ENCODE measurements at places on chromosomes 2 and 18. TPM values are rescaled to one million over a fixed set of nuclear protein-coding genes. Genes with fewer than 3 reads are reported as not detected.

DNA sequence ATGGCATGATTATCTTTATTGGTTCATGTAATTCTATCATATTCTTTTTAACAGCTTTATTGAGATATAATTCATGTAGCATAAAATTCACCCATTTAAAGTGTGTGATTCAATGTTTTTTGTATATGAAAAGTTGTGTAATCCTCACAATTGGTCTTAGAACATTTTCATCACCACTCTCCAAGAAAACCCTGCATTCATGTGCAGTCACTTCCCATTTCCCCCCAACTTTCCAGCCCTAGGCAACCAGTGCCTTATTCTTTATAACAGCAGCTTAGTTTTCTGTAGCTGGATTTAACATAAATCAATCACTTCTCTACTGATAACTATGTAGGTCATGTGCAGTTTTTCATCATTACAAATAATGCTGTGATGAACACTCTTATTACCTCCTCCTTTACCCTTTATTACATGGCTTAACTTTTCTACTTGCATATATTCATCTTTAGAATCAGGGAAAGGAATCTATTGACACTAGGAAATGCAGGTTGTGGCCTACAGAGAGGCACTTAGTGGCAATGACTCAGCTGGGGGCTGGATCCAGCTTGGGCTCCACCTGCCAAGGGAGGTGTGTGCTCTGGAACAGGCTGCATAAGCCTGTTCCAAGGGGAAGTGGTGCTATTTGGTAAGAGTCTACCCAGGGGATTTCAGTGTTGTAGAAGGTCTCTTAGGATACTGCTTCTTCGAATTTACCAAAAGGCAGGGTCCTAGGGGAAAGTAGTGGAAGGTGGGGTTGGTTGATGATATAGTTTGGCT, 89.1 kb downstream of the ETAA1 start:
- DNase-seq = peak; percentile 49

GRCh38 chr2:135773917-135774316, 32.3 kb downstream of the UBXN4 start:
- DNase-seq = no peak

GRCh38 chr2:236642584-236643291, 73.1 kb downstream of the ACKR3 start:
- DNase-seq = peak; percentile 66

DNA sequence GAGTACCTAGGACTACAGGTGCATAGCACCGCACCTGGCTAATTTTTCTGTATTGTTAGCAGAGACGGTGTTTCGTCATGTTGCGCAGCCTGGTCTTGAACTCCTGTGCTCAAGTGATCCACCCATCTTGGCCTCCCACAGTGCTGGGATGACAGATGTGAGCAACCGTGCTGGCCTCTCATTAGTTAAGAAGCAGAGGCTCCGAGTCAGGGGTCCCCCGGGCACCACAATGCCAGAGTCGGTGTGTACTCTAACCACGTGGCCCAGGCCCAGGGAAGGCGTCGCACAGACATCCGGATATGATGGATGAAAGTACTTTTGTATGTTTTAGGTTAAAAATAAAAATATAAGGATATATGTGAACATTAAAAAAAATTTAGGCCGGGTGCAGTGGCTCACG, 28.3 kb upstream of the HPCAL1 start:
- peak; percentile 27 for DNase-seq

- DNase-seq = no peak
These were observed 484 bp upstream of the DARS1 start for GRCh38 chr2:135985826-135986393.

GRCh38 chr18:25164211-25164847, 187.6 kb downstream of the ZNF521 start:
- DNase-seq = no peak

The MC2R gene
- not detected for total RNA-seq

GRCh38 chr2:106061611-106062349, 132.3 kb downstream of the UXS1 start:
- no peak for DNase-seq

The PAPOLG gene
- total RNA-seq = 33.4 TPM

DNA sequence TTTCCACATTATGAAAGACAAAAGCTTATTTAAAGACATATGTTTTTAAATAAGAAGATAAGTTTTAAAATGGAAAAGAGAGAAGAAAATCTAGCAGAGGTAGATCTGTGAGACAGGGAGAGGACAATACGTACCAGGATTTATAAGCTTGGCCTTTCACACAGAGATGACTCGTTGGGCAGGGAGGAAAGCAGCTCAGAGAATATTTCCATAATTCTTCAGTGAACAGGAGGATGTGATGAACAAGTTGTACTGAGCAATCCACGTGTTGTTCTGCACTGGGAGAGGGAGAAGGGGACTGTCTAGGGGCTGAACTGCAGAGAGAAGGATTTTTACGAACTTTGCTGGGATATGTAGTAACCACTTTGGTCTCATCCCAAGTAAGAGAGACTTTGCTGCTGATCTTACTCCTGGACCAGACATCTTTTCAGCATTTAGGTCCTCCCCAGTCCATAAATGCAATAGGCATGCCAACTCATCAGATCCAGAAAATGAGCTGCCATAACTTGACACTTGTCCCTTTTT, 162.5 kb upstream of the SETBP1 start:
- no peak for DNase-seq

DNA sequence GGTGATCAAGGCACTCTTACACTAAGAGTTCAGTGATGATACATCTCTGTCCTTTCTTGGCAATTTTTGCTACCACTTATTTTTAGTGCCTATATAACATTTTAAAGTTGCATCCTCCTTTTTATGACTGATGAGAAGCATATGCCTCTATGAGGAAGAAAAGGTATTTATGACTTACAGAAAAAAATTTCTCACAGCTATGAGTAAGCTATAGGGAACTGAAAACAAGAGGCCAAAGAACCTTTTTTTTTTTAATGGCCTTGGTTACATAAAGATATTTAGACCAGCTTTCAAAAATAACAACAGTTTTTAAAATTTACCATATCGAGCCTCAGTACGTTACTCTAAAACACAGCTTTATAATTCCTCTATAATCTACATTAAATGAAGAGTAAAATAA, 21.3 kb downstream of the MBD5 start:
- no peak for DNase-seq

- no peak for DNase-seq
These were observed 58.3 kb downstream of the COL6A3 start for GRCh38 chr2:237355701-237356100.

The IMMT gene
- total RNA-seq = 96.8 TPM

DNA sequence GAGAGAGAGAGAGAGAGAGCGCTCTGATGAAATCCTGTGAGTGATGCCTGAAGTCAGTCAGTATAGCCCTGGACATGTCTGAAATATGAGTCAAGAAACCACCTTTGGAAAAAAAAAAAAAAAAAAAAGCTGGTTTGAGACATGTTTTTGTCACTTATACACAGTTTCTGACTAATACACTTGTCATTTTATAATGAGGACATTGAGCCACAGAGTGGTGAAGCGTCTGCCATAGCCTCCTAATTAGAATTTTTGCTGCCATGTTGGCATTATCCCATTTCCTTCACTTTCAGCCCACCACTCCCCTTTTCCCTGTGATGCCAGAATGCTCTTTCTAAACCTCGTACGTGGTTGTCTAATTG, 15.7 kb upstream of the MYO3B start:
- DNase-seq = no peak

The COL5A2 gene
- total RNA-seq = 313 TPM

The TRIB2 gene
- total RNA-seq = 30.9 TPM

DNA sequence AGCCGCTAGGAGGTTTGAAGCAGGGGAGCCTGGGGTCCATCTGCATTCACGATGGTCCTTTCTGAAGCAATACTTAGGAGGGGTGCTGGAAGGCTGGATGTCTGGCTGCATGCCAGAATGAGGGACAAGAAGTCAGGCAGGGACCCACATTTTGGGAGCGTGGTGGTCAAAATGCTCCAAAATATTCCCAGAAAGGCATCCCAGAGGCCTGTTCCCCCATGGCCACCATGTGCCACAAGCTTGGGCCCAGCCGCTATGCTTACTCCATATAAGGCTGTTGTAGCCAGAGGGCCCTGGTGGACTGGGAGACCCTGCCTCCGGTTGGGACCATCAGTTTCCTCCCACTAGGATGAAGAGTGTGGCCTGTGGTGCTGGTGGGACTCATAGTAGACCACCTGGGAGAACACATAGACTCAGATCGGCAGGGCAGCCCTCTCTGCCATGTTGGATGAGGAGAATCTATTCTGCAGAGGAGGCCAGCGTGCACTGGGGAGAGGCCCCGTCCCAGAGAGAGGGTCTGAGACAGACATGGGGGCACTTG, 3.6 kb upstream of the PROM2 start:
- peak; percentile 22 for DNase-seq

GRCh38 chr2:170578606-170579005, 136.5 kb upstream of the SP5 start:
- DNase-seq = no peak

DNA sequence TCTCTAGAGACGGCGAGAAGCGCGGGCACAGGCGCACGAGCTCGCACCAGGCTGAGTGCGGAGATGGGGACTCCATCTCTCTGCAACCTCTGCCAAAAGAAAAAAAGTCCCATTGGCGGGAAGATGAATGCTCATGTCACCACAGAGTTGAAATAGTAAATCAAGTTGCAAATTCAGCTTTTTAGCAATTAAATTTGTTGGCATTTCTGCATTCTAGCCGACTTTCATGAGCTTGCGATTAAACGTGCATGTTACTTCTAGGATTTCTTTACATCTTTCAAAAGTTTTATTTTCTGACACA, 588 bp downstream of the CHAC2 start:
- no peak for DNase-seq

GRCh38 chr18:51154431-51155063, 42.9 kb downstream of the MEX3C start:
- DNase-seq = no peak

- peak; percentile 80 for DNase-seq
These were observed 505.4 kb downstream of the PLCL1 start for GRCh38 chr2:198309673-198310280.

- DNase-seq = peak; percentile 27
These were observed 52.0 kb upstream of the NFATC1 start for GRCh38 chr18:79343567-79344207.

The ALLC gene
- total RNA-seq = not detected

The NT5C1B gene
- not detected for total RNA-seq

GRCh38 chr18:2715990-2716389, 60.5 kb downstream of the SMCHD1 start:
- no peak for DNase-seq

DNA sequence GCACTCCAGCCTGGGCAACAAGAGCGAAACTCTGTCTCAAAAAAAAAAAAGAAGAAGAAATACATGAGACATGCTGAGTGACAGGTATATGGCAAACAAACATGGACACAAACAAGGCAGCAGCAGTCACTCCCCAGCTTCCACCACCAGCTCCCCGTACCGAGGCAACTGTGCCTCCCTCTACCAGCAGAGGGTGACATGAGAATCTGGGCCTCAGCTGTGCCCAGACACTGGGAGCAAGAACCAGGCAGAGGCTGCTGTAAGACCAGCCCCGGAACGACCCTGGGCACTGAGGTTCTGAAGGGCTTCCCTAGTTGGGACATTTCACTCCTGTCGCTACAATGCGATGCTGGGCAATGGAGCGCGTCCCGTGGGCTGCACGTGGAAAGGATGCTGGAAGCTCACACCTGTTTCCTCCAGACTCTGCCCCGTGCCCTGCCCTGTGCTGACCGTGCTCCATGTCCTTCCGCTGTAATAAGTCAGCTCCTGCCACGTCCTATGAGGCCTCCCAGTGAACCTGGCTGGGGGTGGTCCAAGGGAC, 37.1 kb downstream of the BOK start:
- peak; percentile 92 for DNase-seq

GRCh38 chr2:149991576-149991975, 404.0 kb upstream of the MMADHC start:
- no peak for DNase-seq

DNA sequence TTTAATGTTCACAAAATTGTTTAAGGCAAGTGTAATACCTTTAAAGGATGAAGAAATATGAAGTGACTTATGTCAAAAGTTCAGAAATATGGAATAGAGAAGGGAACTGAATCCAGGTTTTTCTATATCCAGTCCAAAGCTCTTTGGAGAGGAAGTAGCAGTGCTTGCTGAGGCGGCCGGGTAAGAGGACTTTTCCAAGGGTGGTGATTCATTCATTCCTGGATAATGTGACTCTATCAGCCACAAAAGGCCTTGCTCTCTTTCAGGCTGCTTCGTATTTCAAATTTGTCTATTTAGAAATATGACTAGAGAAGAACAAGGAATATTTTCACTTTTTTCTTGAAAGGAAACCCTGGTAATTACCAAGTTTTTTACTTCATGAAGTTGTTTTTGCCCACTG, 830.1 kb upstream of the ZEB2 start:
- no peak for DNase-seq

Data from endodermal cell (in vitro differentiated cells).